ENCODE measurements at places on chromosomes 13 and 19. TPM values are rescaled to one million over a fixed set of nuclear protein-coding genes. Genes with fewer than 3 reads are reported as not detected.

Gene CLIP3
- total RNA-seq: 2.5 TPM

Gene CYSLTR2
- 0.19 TPM for total RNA-seq

Gene PROZ
- total RNA-seq: not detected

Gene ICAM4
- total RNA-seq: 0.85 TPM

Gene NTF4
- not detected for total RNA-seq

Gene CEACAM8
- total RNA-seq: not detected

Gene ZNF791
- 15.9 TPM for total RNA-seq

Gene GPR4
- total RNA-seq: 0.28 TPM

Gene OR4F17
- total RNA-seq: not detected

Gene CEACAM20
- not detected for total RNA-seq

Gene PGLYRP2
- total RNA-seq: not detected

Gene BCAM
- 5.4 TPM for total RNA-seq

Gene NDUFA11
- 348 TPM for total RNA-seq

Gene GNG8
- not detected for total RNA-seq

Gene DAND5
- total RNA-seq: not detected

Gene ZNF723
- total RNA-seq: not detected

Gene TMEM272
- not detected for total RNA-seq

Gene BRSK1
- total RNA-seq: 6.7 TPM

Gene CACNG6
- total RNA-seq: 1.7 TPM

Gene DHDH
- 0.56 TPM for total RNA-seq

Gene FGF21
- not detected for total RNA-seq

Gene ONECUT3
- total RNA-seq: not detected

Gene ZNF835
- total RNA-seq: 1.7 TPM

Gene LILRB2
- total RNA-seq: not detected

Gene NLRP7
- total RNA-seq: not detected

Gene DPF1
- 0.28 TPM for total RNA-seq

Gene WBP4
- total RNA-seq: 9.9 TPM

Gene MUC16
- not detected for total RNA-seq
